Stimulated activated CD8-positive, alpha-beta memory T cell treated with anti-CD3 and anti-CD28 coated beads, Interleukin-12 subunit alpha, Interleukin-12 subunit beta, amount 100 ng/mL, for 1 hour (primary cell): ENCODE measurements at places on chromosomes 7 and 10.

DNA sequence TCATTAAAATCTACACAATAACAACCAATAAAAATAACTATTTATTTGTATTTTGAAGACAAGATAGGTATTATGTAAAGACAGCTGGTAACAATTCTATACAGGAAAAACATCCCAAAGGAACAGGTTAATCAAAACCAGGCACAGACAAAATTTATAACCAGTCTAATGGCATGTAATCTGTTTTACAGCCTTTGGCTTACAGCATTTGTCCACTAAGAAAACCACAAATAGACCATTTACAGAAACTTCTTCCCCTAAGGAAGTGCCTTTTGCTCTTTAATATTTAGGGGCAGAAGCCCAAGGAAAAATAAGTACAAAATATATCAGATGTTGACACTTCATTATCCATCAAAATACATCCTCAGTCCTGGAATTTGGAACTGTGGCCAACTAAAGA lies 65.0 kb downstream of the SVIL start:
- no peak for DNase-seq

DNA sequence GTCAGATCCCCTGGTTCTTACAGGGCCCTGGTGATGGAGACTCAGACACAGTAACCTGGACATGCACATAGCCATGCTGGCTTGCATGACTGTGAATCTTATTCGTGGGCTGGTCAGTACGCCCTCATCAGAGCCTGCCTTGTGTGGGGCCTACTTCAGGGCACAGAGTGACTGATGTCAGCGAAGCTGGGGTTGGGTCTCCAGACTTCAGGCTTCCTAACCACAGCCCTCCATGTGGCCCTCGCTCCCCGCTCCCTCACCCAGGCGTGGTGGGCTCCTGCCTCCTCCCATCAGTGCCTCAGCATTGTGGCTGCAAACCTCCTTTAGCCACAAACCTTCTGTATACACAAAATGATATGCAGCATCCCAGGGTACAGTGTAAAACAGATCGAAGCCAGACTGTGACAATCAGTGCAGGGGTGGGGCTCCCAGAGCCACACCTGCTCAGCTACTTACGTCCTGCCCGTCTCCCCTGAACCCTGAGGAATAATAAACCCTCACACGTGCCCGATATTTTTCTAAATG lies 7.1 kb upstream of the C10orf105 start:
- DNase-seq, result no peak

DNA sequence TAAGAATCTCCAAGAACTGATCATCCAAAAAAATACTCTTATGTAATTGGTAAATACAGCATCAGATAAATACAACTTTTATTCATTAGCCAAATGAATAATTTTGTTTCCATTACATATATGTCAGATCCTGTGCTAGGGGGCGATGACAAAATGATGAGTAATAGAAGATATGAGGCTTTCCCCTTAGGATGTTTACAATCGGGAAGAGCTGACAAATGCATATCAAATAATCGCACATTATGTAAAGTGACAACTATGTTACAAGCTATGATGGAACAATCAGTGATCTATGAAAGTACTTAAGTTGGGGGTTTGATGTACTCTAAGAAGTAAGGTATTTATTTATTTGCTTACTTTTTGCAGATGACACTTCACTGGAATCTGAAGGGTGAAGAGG lies 465.6 kb upstream of the VSTM2A start:
- no peak for DNase-seq

DNA sequence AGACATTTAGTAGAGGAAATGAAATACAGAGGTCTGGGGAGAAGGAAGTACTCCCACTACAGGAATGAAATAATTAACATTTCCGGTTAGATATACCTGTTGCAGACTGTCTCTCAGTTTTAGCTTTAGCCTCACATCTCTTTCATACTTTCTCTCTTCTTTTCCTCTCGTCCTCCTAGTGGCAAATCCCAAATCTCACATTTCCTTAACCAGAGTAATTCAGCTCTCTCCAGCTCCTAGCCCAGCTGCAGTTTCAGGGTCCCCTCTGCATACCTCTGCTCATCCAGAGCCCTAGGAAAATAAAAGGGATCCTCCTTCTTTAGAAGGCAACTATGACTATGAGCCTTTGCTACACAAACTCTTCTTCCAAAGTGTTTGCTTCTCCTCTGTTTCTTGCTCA lies 643.2 kb downstream of the PHTF2 start:
- DNase-seq, result no peak

DNA sequence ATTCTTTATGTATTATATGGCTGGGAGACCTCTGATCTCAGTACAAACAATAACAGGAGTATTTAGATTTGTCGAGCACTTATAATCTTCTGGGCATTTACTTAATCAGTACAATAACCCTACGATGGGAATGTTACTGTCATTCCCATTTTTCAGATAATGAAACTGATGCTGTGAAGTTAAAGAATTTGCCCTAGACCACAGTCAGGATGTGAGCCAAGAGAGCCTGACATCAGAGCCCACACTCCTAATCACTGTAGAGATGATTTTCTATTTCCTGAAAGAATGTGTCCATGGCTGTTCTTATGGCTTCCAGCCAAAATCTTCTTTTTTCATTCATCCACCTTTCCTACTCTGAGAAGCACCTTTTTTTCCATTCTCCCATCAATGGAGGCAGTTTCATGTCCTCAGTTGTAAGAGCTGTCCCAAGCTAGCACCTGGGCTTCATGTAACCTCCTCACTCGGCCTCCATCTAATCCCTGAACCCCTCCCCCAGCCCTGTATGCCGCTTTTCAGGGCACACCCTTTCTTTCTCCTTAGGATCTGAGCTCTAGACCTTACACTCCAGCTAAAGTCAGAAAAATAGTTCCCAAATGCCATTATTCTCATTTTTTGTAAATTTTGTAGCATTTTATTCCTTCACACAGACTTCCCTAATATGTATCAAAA lies 12.2 kb upstream of the CAV1 start:
- no peak for DNase-seq

GRCh38 chr10:47222461-47222860 lies 77.5 kb upstream of the GDF10 start:
- no peak for DNase-seq

DNA sequence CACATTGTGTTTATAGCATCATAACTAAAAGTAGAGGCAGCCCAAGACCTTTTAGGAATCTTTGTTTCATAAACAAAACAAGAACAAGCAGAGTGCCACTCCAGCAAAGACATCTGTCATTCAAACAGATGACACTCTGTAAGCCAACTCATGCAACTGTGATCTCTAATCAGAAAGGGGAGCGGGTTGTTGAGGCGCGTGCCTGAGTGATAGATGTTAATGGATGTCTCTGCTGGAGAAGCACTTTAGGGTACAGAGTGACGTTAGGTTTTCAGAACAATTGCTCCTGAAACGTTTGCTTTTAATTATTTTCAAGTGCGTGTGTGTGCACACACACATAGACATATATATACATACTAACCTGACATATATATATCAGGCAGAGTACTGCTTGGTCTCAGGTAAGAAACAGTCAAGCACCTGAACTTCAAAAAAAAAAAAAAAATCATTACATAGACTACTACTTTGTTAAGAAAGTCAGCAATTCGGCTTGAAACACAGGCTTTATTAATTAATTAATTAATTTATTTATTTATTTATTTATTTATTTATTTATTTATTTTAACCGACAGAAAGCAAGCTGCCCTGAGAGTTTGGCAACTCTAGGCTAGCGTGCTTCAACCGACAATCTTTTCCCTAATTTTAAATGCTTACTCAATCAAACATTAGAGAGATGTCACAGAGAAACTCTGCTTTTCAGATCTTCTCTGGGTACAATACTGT lies 109.1 kb downstream of the POU6F2 start:
- no peak for DNase-seq

DNA sequence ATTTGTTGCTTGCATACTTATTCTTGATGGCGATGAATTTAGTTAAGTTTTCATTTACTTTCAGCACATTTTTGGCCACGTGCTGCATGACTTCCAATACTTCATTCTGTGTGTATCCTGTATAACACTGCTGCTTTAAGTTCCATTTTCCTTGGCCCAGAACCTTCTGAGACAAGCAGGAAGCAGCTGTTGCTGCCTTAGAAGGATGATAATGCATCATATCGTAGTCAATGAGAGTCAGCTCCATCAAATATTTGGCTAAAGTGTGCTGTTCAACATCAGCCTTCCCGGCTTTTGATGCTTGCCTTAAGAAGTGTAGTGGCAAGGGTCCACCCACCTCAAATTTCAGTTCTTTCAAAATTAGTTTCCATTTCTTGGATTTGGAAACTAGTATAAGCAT lies 59.2 kb upstream of the GLCCI1 start:
- DNase-seq, result no peak

GRCh38 chr10:33347211-33347610 lies 12.7 kb upstream of the NRP1 start:
- no peak for DNase-seq

DNA sequence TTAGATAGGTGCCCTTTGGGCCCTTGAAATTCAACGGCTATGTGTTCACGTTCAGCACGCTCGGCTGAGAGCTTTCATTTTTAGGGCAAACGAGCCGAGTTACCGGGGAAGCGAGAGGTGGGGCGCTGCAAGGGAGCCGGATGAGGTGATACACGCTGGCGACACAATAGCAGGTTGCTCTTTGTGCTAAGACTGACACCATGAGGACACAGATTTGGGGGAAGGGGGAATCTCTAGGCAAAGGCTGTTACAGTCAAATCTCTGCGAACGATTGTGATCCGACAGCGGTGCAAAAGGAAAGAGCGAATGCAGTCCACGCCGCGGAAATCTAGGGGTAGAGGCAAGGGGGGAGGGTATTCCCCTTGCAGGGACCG lies 667 bp downstream of the KLLN start:
- DNase-seq, result no peak

- DNase-seq, result no peak
These were observed 29.3 kb downstream of the SPAG6 start for GRCh38 chr10:22374489-22375126.
